AG08396 (cell line): ENCODE measurements at places on chromosomes 2 and 18.

DNA sequence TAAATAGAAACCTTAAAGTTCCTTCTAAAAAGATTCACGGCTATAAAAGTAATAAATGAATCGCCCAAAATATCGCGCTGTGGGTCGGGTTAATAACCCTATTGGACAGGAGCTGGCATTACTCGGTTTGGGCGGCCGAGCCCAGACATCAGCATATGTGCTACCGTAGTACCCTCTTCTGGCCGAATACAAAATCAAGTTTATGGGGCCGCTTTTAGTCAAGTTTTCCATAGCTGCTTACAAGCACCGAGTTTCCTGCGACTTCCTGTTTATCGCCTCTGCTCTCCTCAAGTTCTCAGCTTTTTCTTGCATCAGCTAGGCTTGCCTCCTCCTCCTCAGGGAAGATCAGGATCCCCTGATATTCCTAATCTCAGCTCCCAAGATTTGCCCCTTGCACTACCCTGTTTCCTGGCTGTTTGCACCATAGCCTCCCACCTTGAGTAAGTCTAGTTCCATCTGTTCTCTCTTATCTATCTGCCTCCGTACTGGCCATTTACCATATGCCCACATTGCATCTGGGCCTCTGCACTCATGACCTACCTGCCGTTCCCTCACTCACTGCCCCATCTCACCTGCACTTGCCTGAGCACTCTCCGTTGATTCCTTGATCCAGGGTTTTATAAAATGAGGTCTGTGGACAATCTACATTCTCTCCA, 56.1 kb downstream of the SLC35F5 start:
- peak; percentile 38 for DNase-seq

GRCh38 chr18:40907842-40908241, 1047.2 kb upstream of the PIK3C3 start:
- no peak for DNase-seq

GRCh38 chr18:23703057-23703986, 14.1 kb downstream of the LAMA3 start:
- peak; percentile 63 for DNase-seq

DNA sequence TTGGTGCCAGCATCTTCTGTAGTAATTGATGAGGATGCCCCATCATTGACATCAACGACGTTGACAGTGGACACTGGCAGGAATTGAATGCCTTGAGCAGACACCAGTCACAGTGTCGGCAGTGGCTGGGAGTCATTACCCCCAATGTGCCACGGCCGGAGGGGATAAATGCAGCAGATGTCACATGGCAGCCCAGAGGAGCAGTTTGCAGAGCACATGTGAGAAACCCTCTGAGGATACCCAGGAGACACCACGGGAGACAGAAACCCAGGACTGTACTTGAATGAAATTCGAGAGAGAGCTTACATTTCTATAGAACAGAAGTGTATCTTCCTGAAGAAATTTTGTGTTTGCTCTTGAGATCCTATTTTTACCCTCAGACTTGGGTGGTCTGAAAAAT, 409.1 kb upstream of the TNP1 start:
- DNase-seq: no peak

GRCh38 chr2:64400733-64401528, 53.0 kb upstream of the LGALSL start:
- DNase-seq: no peak

GRCh38 chr2:42752314-42752713, 11.6 kb downstream of the OXER1 start:
- no peak for DNase-seq

GRCh38 chr2:209727077-209727476, 44.6 kb upstream of the UNC80 start:
- DNase-seq: no peak

GRCh38 chr18:57927511-57927910, 116.5 kb upstream of the NEDD4L start:
- DNase-seq: no peak

DNA sequence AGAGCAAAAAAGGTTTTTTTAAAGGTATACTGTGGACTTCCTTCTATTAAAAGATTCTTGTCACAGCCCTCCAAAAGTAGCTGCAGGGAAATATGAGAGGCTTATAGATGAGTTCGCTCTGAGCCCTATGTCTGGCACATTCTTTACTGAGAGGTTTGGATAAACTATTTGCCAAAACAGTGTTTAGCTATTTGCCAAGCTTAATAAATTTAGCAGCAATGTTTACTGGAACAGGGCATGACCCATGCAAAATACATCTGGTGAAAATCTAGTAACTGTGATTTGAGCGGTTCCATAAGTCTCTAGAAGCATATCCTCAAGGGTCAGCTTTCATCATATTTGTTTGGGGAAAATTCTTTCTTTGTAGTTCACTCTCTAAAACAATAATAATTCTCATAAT, 1696.7 kb upstream of the PIK3C3 start:
- no peak for DNase-seq

GRCh38 chr2:46697830-46698323, 217.7 kb downstream of the MCFD2 start:
- DNase-seq: no peak

- DNase-seq: no peak
These were observed 190.4 kb downstream of the NCK2 start for GRCh38 chr2:105935063-105935462.

GRCh38 chr2:147375073-147375472, 469.8 kb upstream of the ACVR2A start:
- DNase-seq: no peak

GRCh38 chr18:13877157-13877556, 38.2 kb downstream of the MC2R start:
- no peak for DNase-seq

GRCh38 chr18:42028247-42028832, 73.3 kb downstream of the PIK3C3 start:
- DNase-seq: peak; percentile 43

DNA sequence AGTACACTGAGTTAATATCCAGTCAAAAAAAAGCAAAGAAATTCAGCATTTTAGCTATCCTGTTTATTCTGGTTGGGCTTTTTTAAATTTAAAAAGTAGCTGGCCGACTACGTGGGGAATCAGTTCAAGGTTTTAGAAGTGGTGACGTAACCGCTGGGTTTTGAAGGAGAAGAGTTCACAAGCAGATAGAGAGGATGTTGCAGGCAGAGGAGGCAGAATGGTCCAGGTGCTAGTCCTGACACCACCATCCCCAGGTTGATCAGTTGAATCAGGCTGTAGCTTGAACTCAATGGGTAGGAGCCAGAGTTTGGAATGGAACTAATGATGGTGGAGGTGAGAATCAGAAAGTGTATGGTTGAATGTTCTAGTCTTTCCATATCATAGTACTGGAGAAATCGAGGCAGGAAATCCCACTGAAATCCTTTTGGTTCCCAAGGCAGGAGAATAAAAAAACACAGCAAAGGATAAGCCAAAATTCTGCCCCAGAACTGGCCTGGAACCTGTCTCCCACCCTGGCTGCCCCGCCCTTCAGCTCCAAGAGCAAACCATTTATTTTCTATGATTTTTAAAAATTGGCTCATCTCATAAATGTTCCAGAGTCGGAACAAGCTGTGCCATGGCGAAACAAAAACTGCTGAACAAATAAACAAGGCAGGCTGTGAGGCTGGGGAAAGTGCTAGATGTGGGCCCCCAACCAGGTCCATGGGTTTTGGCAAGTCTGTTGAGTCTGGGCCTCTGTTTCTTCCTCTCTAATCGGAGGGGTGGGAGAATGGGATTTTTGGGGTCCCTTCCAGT, 44.0 kb downstream of the SLC4A1AP start:
- DNase-seq: no peak

DNA sequence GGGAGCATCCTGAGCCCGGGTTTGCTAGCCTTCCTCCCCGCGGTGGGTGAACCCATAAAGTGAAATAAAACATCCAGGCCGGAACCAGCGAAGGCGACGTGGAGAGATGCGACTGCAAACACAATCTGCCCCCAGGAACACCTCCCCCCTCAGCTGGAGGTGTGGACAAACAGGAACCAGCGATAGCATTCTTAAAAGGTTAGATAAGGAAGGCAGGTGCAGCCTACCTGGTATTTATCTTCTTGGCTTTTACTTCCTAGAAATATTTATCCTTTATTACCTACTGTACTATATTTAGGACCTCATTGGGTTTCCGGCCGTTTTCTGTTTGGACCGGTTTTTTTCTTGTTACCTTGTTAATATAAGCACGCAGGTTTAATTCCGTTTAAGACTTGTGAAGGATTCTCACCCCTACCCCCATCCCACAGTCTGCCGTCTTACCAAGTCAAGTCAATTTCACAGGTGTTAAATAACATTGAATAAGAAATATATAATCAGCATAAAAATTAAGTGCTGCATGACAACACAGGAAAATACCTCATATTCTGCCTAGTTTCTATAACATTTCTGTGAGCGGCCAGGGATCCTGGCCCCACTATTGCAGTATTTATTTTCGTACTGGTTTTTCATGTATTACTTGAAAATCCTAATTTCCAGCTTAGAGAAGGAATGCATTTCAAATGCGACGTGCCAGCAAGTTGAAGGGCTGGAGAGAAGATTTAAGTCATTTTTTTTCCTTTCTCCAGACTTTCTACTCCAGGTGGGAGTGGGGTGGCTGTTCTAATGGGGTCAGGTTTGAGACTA, 224.0 kb upstream of the ID2 start:
- no peak for DNase-seq

DNA sequence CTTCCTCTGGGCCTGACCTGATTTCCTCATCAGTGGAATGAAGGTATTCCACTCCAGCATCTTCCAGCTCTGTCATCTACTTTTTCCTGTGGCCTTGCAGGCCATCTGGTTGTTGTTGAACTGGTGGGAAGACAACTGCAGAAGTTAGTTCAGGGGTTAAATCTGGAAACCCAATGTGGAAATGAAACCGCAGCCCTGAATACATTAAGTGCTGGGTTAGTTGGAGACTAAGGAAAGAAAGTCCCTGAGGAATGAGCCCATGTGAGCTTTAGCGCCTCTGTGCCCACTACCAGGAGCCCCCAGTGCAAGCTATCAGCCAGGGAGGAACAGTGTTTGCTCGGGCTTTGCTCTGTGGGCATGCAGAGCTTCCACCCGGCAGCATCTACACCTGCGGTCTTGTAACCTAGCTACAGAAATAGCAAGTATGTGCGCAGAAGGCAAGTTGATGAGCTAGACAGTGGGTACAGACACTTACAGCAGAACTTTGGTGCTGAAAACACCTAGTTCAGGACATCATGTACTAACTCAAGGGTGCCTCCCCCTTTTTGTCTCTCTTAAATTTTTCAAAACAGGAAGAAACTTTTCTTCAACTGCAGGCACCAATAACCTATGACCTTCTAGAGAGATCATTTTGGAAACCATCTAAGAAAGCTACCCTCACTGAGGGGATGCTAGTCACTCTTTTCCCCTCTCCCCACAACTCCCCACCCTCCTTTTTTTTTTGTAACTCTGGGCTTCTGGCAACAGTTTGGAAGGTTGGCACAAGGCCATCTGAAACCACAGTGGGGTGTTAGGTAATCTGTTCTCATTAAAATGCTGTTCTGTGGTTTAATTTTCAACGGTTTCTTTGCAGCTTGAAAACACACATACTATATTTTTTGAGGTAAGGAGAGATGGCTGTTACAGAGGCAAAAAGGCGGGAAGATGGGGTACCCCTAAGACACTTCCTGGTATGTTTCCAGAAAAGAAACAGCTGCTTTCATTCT, 18.3 kb upstream of the CXCR4 start:
- no peak for DNase-seq

- DNase-seq: no peak
These were observed 7.4 kb downstream of the COPS9 start for GRCh38 chr2:240128608-240129145.

GRCh38 chr2:179024445-179024844, 25.5 kb downstream of the CCDC141 start:
- no peak for DNase-seq

GRCh38 chr18:68467329-68467728, 247.6 kb downstream of the TMX3 start:
- DNase-seq: no peak

- no peak for DNase-seq
These were observed 117.4 kb downstream of the SPTBN1 start for GRCh38 chr2:54573537-54573919.

DNA sequence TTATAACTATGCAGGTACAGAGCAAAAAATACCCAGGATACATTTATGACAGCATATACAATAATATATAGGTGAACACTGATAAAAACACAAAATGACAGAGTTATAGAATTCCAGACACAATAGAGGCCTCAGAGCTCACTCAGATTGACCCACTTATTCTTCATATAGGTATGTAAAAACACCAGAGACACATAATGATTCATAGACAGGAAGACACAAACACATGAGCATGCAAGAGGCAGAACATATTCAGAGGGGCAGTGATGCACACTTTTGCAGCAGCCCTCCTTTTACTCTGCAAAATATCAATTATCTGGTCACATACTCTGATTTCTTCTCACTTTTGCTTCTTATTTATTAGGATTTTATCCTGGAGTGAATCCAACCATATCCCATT, 633.3 kb upstream of the ACVR2A start:
- no peak for DNase-seq

- no peak for DNase-seq
These were observed 16.5 kb downstream of the TMEM178A start for GRCh38 chr2:39682066-39682692.

DNA sequence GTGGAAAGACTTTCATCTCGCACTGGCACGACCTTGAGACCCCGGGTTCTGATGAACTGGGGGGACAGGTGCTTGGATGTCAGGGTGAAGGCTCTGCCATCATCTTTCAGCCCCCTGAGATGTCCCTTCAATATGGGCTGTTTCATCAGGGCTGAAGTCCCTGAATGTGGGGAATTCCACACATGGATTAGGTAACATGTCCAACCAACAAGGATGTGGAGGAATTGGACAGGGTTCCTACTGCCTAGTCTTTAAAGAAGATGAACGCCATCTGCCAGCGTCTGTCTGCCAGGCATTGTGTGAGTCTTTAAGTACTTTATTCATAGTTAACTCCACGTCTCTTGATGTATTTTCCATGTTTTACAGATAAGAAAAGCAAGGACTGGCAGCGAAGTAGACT, 5.9 kb upstream of the GRHL1 start:
- DNase-seq: no peak

DNA sequence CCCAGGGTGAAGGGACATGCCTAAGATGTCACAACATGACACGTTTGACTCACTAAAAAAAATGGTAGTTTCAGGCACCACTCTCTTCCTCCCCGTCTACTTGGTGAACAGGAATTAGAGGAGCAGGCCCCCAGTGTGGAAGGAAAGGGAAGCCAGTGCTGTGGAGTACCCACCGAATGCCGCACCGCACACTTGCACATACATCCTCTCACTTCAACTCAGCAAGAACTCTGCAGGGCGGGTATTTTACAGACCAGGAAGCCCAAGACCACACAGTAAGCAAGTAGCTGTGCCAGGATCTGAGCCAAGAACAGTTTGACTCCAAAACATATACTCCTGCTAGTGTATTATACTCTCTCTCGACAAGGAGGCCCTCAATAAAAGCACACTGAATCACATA, 69.8 kb downstream of the BCL2 start:
- no peak for DNase-seq

- DNase-seq: no peak
These were observed 1120.8 kb upstream of the TMEFF2 start for GRCh38 chr2:193315428-193316091.

- DNase-seq: no peak
These were observed 184.8 kb downstream of the SEPTIN10 start for GRCh38 chr2:109428841-109429566.
